ENCODE measurements at places on chromosomes 5 and 9.

GRCh38 chr5:144281784-144282183 lies 111.1 kb downstream of the KCTD16 start:
- no peak for DNase-seq

DNA sequence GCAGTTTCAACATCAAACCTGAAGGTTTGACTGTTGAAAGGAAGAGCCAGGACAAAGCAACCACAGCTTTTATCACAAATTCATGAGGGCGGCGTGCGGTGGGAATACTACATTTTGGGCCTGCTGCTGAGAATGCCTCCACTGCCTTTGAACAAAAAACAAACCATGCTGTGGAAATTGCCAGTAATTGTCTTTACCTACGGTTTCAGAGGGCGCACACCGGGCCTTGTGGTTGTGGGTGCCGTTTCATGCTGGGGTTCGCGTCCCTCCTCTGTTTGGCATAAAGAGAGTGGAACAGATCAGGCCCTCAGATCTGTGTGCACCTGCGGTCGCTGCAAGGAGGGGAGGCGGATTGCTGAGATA lies 27.6 kb upstream of the TCF7 start:
- DNase-seq, result peak; percentile 80

DNA sequence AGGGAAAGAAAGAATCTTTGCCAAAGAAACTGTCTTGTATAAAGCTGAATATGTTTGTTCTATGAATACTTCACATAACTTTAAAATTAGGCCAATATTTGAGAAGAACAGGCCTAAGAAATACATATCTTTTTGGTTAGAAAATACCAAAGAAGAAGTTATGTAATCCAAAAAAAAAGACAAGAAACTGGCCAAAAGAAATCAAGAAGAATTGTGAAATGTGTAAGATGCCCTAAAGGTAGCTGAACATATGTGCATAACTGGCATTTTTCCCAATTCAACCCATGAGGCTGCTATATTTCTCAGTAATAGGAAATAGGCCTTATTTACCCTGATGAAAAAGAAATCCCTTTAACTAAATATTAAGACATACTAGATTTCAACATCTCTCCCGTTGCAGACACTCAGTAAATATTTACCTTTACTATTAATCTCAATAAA lies 290.0 kb downstream of the CETN3 start:
- DNase-seq, result no peak

GRCh38 chr5:60672693-60673264 lies 27.2 kb downstream of the DEPDC1B start:
- no peak for DNase-seq

- no peak for DNase-seq
Observed at GRCh38 chr9:133801739-133802138, 63.6 kb upstream of the SARDH start.

- no peak for DNase-seq
Observed at GRCh38 chr5:35518104-35518503, 99.6 kb upstream of the SPEF2 start.

DNA sequence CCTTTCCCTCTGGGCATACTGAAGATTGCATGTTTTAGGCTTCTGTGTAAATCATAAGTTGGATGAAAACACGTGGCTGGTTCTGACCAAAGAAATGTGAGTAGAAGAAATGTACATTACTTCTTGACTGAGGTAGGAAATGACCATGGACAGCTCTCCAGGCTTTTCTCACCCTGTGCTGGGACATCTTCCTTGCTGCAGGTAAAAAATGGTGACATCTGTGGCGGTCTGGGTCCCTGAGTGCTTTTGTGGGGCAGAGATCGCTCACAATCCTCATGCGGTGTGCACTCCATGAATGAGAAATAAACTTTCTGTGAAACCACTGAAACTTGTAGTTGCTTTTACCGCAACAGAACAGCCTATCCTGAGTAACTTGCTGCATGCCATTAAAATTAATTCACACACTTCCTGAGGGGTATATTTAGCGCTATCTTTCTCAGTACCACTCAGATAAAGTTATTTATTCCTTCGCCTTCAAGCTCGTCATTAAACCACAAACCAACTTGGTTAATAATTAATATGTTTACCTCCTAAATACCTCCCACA lies 730.4 kb downstream of the EFNA5 start:
- DNase-seq, result no peak
